Renal pelvis (tissue), 12 donors: ENCODE measurements at places on chromosomes 5 and 9.

- no peak for DNase-seq
Observed at GRCh38 chr9:5840788-5841187, 7.9 kb upstream of the ERMP1 start.

- DNase-seq, result no peak
Observed at GRCh38 chr9:131559421-131560000, 14.2 kb downstream of the PRRT1B start.

DNA sequence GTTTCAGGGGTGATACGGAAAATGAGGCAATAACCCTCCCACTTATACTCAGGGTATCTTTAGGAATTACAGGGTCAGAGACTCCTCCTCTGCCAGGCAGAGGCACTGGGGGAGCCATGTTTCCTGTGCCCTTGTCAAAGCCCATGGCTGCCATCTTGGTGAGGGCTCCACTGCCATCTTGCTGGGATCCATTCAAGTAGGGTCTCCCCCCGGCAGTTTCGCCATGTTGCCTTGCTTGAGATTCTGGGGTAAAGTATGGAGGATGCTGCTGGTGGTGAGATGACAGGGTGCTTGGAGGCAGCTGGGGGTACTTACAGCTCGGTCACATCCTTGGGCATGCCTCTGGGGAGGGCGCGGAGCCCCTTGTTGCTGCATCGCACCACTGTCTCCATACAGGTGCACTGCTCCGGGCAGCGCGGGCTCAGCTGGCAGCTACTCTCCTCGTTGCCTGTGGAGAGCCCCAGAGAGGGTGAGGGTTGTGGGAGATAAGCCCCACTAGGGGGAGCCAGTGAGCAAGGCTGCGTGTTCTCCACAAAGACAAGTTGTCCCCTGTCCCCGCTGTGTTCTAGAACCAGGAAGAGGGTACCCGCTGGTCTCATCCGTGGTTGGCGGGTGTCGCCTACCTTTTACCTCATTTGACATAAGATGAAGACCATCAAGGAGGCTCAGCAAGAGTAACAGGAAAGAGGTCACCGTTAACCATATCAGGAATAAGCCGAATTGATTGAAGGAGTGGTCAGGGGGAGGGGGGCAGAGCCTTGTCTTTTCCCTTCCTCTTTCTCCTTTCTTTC, 169.0 kb upstream of the PANK3 start:
- no peak for DNase-seq

DNA sequence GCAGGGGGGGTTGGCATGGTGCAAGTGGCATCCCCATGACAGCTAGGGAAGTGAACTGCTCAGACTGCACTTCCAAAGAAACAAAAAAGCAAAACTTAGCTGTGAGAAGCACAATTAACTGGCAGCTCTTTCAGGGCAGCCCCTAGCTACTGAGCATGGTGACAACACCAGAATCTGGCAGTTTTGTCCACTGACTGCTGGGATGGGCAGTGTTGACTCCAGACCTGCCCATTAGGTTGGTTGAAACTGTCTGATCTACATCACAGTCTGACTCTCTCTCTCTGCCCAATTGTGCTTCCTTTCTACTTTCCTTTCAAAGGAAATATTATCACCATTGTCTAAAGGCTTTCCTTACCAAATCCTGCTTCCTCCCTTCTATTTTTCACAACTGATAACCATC, 12.5 kb upstream of the RAD23B start:
- DNase-seq, result no peak

DNA sequence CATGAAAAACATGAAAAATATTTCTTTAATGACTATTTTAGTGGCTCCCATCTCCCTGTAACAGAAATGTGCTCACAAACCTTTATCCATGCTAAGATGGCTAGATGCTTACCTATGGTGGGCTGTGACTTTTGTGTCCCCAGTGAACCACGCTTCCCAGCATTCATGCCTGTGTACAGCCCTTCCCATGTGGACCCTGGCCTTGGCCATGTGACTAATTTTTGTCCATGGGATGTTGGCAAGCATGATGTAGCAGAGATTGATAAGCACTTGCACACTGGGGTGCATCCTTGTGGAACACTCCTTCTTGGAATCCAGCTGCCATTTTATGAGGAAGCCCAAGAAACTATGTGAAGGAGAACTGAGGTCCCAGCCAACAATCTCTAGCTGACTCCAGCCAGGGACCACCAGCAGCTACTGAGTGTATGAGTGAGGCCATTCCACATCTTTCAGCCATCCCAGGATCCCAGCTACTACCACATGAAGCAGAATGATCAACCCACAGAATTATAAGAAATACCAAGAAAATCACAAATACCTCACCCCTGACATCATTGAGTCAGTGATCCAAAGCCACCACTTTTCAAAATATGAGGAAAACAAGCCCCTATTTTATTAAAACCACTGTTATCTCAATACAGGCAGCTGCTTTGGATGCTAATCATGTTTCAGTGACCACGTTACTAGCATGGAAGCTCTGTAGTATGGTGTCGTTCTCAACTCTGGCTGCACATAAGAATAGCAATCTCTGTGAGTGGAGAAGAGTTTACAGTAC, 16.1 kb upstream of the RAI14 start:
- no peak for DNase-seq

GRCh38 chr5:174759091-174759490, 34.7 kb downstream of the MSX2 start:
- no peak for DNase-seq

- no peak for DNase-seq
Observed at GRCh38 chr9:112218908-112219307, 43.8 kb upstream of the SUSD1 start.

DNA sequence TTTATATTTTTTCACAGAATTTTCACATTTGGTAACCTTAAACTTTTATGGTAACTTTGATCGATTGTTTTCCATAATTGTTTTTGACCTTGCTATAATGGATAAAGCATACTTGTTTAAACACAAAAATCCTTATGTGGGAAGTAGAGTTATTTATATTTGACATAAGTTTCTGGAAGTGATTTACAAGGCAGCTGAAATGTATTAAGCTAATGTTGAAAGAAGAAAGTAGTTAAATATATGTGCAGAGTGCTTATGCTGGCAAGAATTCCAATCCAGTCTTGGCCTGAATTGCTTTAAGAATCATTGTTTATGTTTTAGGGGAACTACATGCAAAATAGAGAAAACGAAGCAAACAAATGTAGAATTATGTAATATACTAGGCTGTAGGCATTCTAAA, 763.6 kb downstream of the TAF11L14 start:
- peak; percentile 62 for DNase-seq

DNA sequence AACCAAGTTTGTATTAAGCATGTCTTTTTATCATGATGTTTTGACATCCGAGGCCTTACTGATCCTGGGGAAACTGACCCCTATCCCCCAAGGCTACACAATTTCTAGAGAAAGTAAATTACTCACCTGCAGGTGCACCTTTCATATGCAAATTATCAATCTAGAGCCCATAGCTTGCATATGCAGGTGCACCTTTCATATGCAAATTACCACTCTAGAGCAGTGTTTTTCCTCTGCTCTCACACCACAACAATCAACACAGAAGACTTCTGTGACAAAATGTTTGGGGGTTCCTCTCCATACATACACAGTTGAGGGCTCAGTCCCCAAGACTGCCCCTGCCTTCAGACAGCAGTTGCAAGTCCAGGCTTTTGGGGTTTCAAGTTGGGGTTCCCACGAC, 203.7 kb upstream of the RORB start:
- DNase-seq, result no peak

DNA sequence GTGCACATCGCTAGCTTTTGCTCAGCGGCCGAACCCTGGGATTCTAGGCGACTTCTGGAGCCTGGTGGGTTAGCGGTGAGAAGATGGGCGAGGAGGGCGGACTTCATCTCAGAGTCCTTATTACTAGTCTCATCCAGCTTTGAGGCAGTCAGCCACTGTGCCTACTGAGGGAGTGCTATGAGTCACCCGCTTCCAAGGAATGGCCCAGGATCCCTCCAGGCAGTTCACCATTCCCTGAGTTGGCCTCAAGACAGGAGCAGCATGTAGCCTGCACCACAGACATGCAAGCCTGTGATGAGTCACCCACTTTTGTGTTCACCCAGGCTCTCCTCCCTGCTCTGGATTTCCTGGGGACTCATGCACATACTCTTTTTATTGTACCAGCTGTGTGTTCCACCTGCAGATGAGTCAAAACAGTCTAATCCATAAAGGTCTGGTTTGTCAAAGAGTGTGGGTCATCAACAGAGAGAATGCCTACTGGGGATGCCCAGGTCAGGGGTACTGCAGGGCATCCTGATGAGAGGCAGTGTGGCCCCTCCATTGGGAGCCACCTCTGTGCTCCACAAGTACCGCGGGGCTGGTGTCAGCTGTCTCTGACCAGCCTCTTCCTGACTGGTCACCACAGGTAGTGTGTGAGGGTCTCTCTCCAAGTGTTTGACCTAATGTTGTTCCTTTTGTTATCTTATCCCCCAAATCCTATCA, 20.2 kb downstream of the SLC22A5 start:
- no peak for DNase-seq
